Liver (tissue), 10 donors: ENCODE measurements at places on chromosomes 5 and 9. TPM values are rescaled to one million over a fixed set of nuclear protein-coding genes. Genes with fewer than 3 reads are reported as not detected.

The ARPC5L gene
- 10.6 TPM for total RNA-seq

The SOHLH1 gene
- not detected for total RNA-seq

The NIM1K gene
- not detected for total RNA-seq

The C5orf52 gene
- total RNA-seq = not detected

The OR13C2 gene
- not detected for total RNA-seq

The GMCL2 gene
- not detected for total RNA-seq

The ANXA1 gene
- total RNA-seq = 15.6 TPM

The SNAPC4 gene
- 2.3 TPM for total RNA-seq

The FABP6 gene
- total RNA-seq = not detected

The PIP5KL1 gene
- 1.5 TPM for total RNA-seq

The GABRA6 gene
- total RNA-seq = not detected

The SMC2 gene
- 3.8 TPM for total RNA-seq

The SPINK7 gene
- total RNA-seq = not detected

The SPAAR gene
- 0.65 TPM for total RNA-seq

The COL15A1 gene
- total RNA-seq = 0.33 TPM

The KIAA1958 gene
- total RNA-seq = 4.5 TPM

The TCF7 gene
- total RNA-seq = 1.3 TPM

The SLC6A7 gene
- not detected for total RNA-seq

The MCTP1 gene
- total RNA-seq = 7.6 TPM

The CSF1R gene
- 26.4 TPM for total RNA-seq

The PTGDS gene
- total RNA-seq = 5.4 TPM

The RIC1 gene
- 25.8 TPM for total RNA-seq

The NR2F1-AS1 gene
- total RNA-seq = 4.0 TPM

The CANX gene
- total RNA-seq = 362 TPM

The PCDHGA10 gene
- total RNA-seq = 3.9 TPM

The LCN9 gene
- not detected for total RNA-seq

The QRFP gene
- 0.05 TPM for total RNA-seq

The GARIN3 gene
- total RNA-seq = not detected

The EIF4E1B gene
- total RNA-seq = not detected

The RETREG1 gene
- 5.4 TPM for total RNA-seq

The PDLIM4 gene
- 0.93 TPM for total RNA-seq

The SLCO4C1 gene
- 29.4 TPM for total RNA-seq

The AJM1 gene
- 0.56 TPM for total RNA-seq

The MELK gene
- 19.5 TPM for total RNA-seq

The NUTM2F gene
- total RNA-seq = under 0.01 TPM

The ERP44 gene
- total RNA-seq = 17.2 TPM

The PFN3 gene
- total RNA-seq = not detected
